HepG2 (cell line): ENCODE measurements at places on chromosomes 5 and 9.

GRCh38 chr9:2477755-2478154 lies 143.8 kb upstream of the VLDLR start:
- peak; percentile 7 for DNase-seq

GRCh38 chr5:16131878-16132277 lies 47.7 kb downstream of the MARCHF11 start:
- no peak for DNase-seq

- DNase-seq, result no peak
These were observed 95.2 kb downstream of the MVB12B start for GRCh38 chr9:126421567-126422428.

GRCh38 chr5:1297243-1297642 lies 2.4 kb upstream of the TERT start:
- DNase-seq, result no peak

GRCh38 chr5:179295778-179296149 lies 49.5 kb downstream of the ADAMTS2 start:
- no peak for DNase-seq

DNA sequence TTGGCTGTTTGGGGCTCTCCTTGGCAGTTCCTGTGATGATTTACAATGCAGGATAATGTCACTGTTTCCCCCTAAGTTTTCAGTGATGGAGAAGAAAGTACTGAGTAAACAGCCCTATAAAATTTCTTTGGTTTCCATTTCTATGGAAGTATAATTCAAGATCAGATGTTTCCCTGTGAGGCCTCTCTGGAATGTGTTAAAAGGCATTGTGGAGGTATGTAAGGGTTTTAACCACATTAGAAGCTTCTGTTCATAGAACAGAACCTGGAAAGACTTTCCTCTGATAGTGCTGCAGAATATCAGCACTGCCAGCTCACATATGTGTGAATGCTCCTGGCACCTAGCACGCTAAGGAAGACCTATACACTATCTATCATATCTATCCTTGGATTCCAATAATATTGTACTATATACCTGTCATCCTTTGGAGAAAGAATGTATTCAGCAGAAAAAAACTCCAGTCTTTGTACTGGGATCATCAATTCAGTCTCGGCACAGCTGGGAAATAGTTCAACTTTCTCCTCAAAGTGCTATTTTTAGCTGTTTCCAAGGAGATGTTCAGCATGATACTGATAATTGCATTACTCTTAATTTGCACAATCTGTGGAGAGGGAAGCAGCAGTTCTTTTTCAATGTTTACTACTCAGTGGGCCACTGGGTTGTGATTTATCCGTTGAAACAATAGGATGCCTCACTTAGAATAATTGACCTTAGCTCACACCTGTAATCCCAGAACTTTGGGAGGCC lies 21.9 kb downstream of the TTC1 start:
- no peak for DNase-seq

GRCh38 chr5:19301271-19301670 lies 686.7 kb downstream of the CDH18 start:
- DNase-seq, result no peak
